Muscle of arm (tissue), 14 donors: ENCODE measurements at places on chromosomes 5 and 9.
A peak's percentile ranks its signal among the peaks of the same experiment; 100 is the strongest.

DNA sequence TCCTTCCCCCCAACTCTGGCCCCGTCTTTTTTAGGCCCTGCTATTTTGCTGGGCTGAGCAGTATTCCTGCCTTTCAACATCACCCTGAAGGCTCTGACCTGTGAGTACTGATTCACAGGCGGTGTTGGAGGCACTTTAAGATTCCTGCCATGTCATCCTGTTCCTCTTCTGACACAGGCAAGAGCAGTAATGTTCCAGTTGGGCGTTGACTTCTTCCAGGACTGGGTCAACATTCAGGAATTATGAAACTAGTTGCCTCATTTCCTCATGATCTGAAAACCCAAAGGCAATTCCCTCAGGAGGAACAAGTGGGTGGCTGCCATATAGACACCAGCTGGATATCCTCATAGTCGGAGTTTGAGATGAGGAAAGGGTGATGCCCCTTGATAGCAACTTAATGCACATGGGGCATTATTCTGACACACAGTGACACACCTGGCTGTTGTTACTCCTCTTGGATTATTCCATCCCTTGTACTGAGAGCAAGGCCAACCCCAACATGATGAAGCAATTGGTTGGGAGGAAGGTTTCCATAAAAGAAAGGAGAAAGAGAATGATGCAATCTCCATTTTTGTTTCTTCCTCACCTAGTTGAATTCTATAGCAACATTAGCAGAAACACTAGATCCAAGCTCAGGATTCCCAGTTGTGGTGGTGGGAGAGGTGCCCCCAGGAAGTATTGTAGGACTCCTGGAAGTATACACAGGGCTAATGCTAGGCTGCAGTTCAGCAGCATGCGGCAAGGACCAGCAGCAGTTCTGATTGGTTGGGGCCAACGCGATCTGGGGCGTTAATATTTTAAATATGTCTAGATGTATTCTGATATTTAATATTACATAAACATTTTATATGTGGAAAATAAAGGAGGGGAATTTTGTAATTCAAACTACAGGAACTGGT lies 19.6 kb upstream of the GLRX start:
- no peak for DNase-seq

GRCh38 chr5:57537811-57538210 lies 55.2 kb upstream of the ACTBL2 start:
- no peak for DNase-seq

GRCh38 chr9:32581512-32582143 lies 8.7 kb upstream of the NDUFB6 start:
- peak; percentile 46 for DNase-seq

GRCh38 chr5:60339691-60340201 lies 360.2 kb downstream of the DEPDC1B start:
- DNase-seq, result peak; percentile 91

DNA sequence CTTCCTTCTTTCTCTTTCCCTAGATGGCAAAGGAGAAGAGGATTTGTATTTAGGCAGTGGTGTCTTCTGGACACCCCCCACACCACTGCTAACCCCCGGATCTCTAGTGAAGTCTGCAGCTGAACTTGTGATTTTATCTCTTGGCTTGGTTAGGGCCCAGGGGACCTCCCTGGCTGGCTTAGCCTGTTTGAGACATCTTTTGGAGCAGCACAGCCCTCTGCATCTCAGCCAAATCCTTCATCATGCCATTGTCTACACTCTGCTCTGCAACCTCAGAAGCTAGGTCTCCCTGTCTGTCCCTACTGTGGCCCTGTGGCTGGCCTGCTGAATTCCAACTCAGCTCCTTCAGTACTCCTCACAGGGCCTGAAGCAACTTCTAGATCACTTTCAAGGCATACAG lies 81.7 kb downstream of the MUSK start:
- no peak for DNase-seq

- peak; percentile 43 for DNase-seq
These were observed 35.3 kb upstream of the TMED7 start for GRCh38 chr5:115661101-115661500.

DNA sequence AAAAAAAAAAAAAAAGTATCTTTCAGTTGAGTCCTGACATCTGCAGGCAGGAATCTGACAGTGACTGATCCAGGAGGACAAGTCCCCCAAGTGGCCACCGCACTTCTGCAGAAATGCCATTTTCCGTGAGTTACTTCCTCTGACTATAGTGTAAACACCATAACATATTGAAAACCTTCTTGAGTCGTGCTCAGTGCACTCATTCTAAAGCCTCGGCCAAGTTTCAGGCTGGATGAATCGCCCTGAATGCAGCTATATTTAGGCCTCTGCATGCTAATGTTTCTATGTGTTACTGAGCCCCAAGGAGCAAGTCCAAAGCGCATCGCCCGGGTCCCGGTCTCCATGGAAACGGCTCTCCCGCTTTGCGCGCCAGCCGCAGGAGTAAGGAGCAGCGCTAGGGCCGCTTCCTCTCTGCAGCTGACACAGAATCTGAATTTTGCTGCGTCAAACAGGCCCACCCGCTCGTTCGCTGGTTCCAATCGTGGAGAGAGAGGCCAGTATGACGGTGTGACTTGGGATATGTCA lies 335.4 kb downstream of the MSX2 start:
- DNase-seq, result peak; percentile 52

DNA sequence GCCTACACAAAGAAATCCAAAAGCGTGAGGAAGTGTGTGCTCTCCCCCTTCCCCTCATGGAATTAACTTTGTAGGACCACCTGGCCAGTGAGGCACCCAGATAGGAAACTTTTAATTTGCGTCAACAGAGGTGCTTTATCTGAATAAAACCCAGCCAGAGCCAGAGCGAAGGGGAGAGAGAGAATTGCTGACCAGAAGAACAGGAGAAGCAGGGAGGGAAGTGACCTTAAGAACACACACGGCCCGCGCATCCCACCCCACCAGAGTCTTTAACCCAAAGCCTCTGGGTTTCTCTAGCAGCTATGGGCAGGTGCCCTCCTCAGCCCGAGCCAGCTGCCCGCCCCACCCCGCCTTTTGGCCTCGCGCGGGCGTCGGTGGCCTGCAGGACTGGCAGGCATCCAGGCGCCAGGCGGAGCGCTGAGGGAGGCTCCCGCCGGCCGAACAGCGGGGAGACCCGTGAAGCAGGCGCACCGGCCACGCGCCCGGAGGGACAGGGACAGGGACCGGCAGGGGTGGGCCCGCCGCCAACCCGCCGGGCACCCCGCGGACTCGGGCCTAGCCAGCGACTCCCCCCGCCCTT lies 580 bp downstream of the ERAP1 start:
- peak; percentile 66 for DNase-seq

GRCh38 chr9:35906923-35907699 lies 1.1 kb downstream of the HRCT1 start:
- DNase-seq, result peak; percentile 51

GRCh38 chr5:112436144-112436543 lies 17.1 kb upstream of the EPB41L4A start:
- no peak for DNase-seq

GRCh38 chr5:80092486-80093107 lies 57.4 kb downstream of the THBS4 start:
- no peak for DNase-seq

DNA sequence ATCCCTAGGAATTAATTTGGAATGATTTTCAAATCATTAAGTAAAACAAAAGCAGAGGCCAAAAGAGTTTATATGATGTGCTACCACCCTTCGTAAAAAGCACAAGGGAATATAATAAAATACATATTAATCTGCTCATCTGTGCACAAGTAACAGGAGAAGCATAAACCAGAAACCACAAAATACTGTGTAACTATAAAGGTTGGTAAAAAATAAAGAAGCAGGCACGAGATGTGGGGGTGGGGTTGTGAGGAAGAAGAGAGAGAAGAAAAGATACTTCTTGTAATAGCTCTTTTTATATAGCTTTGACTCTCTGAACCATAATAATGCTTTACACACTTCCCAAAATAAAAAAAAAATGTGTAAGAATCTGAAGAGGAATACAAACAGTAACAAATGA lies 214.9 kb upstream of the EFNA5 start:
- no peak for DNase-seq

GRCh38 chr9:126666155-126666803 lies 52.6 kb downstream of the LMX1B start:
- DNase-seq, result no peak

- no peak for DNase-seq
These were observed 340.0 kb upstream of the EDIL3 start for GRCh38 chr5:84724683-84725082.

DNA sequence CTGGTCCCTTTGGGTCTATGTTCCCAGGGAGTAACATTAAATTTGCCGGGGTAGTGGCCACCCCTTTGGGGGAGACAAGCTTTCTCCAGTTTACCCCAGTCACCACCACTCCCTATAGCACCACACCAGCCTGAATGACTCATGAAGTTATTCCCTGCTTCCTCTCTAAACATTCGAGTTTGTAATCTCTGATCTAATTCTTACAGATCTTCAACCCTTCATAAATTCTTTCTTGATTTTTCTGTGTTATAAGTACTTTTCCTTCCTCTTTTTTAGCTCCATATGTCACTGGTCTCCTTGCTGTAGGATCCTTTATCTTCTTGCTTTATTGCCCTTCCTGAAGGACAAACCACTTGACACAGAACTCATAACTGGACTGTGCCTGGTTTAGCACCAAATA lies 55.6 kb downstream of the GNA14 start:
- no peak for DNase-seq

DNA sequence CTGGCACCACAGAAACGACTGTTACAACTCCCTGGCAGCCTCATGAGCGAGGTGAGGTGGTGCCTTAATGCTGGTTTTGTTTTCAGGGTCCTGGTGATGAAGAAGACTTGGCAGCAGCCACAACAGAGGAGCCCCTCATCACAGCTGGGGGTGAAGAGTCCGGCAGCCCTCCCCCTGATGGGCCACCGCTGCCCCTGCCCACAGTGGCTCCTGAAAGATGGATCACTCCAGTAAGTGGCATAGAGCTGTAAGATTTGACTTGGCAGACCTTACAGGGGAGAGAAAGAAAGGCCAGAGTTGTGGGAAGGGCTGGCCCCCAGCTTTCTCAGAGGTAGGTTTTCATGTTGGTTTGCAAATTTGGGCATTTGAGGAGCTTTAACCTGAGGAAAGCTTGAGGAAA lies 72.2 kb downstream of the COL15A1 start:
- DNase-seq, result no peak

DNA sequence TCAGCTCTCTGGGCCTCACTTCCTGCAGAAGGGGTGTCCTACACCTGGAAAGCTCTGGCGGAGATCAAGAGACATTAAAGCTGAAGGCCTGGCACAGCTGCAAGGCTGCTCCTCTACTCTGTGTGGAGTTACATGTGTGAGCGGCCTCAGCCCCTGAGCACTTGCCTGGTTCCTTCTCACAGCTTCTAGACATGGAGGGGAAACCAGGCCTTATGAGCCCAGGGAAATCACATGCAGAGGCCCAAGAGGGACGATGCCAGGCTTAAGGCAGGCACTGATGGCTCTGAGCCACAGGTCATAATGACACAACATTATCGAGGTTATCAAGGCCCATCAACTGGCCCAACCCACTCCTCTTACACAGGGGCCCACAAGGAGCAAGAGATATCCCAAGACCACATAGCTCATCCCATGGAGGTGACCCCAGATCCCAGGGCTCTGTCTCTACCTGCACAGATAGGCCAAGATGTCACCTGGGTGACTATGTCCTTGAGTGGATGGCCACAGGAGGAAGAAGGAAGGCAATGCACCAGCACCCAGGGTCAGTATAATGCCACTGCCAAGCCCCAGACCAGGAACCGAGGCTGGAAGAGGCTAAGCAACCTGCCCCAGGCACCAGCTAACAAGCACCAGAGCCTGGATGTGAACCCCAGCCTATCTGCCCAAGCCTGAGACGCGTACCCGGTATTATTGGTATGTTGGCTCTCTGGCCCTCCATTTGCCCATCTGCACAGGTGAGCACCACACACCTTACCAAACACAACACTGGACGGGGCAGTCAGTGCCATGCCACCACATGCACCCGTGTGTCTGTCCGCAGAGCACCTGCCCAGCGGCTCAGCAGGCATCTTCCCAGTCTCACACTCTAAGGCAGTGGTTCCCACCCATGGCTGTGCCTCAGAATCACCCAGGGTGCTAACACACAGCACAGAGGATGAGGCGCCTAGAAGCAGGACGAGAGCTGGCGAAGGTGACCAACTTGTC lies 143.3 kb downstream of the GABBR2 start:
- DNase-seq, result no peak

- DNase-seq, result no peak
These were observed 61.6 kb downstream of the SETX start for GRCh38 chr9:132293145-132293721.

GRCh38 chr5:75260708-75261107 lies 24.0 kb upstream of the ANKRD31 start:
- DNase-seq, result no peak

DNA sequence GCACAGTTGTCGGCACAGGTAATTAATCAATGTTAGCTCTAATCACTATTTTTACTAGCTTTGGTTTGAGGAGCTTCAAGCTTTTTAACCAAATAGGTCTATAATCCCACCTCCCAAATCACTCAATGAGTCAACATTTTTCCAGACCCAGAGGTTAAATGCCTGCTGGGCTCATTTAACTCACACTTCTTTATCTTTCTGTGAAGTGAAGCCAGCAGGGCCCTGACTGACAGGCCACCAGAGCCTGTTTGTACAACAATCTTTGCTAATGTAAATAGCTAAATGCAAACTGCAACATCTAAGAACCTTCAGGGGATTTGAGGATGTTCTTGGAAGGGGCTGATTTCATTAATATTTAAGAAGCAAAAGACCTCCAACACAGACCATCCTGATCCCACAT lies 98.4 kb upstream of the NREP start:
- no peak for DNase-seq

- no peak for DNase-seq
These were observed 330.7 kb downstream of the CAAP1 start for GRCh38 chr9:26561928-26562327.

DNA sequence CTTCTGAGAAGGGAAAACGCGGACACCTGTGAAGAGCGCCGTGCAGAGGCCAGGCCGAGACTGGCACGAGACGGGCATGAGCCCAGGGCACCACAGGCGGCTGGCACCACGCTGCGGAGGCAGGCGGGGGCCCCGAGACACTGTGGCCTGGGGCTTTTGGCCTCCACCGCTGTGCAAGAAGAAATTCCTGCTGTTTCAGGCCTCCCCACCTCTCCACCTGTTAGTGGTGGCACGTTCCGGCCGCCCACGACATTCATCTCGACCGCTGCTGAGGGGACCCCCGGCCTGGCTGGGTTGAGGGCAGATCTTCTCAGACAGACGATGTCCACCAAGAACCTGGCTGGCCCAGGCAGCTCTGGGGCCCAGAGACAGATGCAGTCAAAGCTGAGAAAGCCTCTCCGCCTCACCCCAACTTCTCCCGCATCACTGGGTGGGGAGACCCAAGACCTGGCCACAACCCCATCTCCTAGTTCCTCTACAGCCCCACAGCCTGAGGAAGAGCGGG lies 11.5 kb downstream of the NACC2 start:
- no peak for DNase-seq

- no peak for DNase-seq
These were observed 474.9 kb upstream of the CDH10 start for GRCh38 chr5:25119650-25120049.
